Muscle of arm (tissue), 14 donors: ENCODE measurements at places on chromosomes 13 and 19.

- DNase-seq: no peak
Observed at GRCh38 chr13:74070513-74070912, 63.7 kb downstream of the KLF12 start.

- no peak for DNase-seq
Observed at GRCh38 chr13:79034341-79034740, 371.7 kb downstream of the RBM26 start.

- no peak for DNase-seq
Observed at GRCh38 chr13:20436505-20436904, 89.2 kb downstream of the CRYL1 start.

GRCh38 chr19:35389192-35389861, 18.5 kb downstream of the GPR42 start:
- no peak for DNase-seq

DNA sequence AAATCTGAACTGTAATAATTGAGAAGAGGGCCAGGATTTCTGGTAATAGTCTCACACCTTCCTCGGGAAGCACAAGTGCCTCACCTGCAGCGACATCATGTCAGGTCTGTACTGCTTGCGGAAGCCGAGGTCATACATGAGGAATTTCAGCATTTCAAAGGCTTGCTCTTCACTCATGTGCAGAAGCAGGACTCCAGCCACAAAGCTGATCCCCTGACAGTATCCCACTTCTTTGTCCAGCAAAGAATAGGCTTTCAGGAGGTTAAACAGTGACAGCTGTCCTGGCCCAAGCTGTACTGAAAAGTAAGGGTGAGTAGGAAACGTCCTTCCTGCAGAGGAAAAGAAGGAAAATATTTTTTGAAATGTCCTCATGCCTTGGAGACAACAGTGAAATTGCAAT, 182.7 kb downstream of the TBC1D4 start:
- peak; percentile 48 for DNase-seq

DNA sequence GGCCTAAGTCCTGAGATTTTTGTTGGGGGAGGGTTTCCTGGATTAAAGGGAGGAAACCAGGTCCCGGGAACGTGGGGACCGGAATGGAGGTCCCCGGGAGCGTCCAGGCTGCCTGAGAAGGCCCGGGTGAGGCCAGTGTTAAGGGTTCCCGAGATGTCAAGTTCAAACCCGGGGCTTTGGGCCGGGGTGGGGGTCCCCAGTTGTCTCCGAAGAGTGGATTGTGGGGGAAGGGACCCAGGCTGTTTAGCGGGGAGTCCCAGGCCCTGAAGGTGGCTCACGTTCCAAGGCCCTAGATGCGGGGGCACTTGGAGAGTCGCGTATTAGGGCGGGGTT, 262 bp downstream of the COX7A1 start:
- DNase-seq: no peak

DNA sequence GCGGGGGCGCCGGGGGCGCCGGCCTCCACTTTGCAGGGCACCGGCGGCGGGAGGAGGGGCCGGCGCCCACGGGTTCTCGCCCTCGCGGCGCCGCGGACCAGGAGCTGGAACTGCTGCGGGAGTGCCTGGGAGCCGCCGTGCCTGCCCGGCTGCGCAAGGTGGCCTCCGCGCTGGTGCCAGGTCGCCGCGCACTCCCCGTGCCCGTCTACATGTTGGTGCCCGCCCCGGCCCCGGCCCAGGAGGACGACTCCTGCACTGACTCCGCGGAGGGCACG, 11.9 kb downstream of the C19orf25 start:
- no peak for DNase-seq

GRCh38 chr13:50594276-50595051, 249.0 kb downstream of the DLEU7 start:
- DNase-seq: no peak

DNA sequence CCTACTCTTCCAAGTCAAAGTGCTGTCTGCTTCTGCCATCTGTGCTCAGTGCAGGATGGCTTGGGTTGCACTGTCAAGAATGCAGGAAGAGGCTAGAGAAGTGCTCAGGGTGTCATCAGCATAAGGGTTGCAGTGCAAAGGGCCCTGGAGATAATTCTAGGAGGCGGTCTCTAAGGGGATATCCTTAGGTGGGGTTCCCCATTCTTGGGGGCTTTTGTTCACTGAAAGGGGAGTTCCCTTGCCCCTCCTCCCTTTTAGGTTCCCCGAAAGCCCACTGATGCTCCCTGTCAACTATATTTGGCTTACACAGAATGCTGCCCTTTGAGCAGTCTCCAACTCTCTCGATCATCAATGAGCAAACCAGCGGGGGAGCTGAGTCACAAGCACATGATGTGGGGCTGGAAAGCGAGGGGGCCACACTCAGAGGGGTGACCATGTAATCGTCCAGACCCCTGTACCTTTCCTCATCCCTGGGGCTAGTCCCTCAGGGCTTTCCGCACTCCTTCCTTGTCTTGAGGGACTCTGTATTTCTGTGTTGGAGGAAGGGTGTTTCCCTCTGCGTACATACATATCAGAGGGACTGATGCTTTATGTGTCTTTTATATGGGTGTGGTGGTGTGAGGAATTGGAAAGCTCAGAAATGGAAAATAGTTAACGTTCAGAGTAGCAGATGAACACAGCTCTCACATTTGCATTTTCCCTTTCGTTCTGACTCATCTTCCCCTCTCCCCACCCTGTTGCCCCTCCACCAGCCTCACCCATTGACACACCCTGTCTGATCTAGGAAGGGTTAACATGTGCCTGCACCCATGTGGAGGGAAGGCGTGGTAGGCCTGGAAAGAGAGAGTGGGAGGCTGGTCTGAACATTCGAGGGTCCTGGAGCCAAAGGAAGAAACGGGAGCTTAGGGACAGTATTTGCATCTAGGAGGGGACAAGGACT, 6.7 kb downstream of the ZBTB32 start:
- no peak for DNase-seq

GRCh38 chr19:18776736-18777135, 14.4 kb downstream of the COMP start:
- DNase-seq: no peak

- no peak for DNase-seq
Observed at GRCh38 chr19:55082020-55082851, 6.6 kb downstream of the EPS8L1 start.

- no peak for DNase-seq
Observed at GRCh38 chr19:32890326-32890725, 20.8 kb upstream of the SLC7A9 start.

DNA sequence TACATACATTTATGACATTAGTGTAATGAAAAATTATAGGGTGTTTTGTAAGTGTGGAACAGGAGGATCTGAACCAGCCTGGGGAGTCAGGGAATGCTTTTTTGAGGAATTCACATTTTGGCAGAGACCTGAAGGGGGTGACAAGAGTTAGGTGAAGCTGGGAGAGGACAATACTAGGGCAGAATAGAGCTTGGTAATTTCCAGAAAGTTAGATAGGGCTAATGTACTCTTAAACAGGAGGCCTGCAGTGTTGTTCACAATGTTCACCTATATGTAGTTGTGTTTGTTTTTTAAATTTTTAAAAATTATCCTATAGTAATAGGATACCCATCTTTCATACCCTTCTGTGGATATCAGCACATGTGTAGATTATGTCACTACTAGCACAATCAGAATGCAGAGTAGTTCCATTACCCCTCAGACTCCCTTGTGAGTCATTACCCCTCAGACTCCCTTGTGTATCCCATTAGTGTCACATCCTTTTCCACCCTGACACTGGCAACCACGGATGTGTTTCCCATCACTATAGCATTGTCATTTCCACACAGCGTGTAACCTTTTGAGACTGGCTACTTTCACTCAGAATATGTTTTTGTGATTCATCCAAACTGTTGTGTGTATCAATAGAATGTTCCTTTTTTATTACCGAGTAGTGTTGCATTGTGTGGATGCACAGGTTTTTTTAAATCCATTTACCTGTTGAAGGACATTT, 43.1 kb downstream of the PCCA start:
- no peak for DNase-seq

- DNase-seq: peak; percentile 72
Observed at GRCh38 chr13:24450530-24450929, 62.0 kb downstream of the PARP4 start.

DNA sequence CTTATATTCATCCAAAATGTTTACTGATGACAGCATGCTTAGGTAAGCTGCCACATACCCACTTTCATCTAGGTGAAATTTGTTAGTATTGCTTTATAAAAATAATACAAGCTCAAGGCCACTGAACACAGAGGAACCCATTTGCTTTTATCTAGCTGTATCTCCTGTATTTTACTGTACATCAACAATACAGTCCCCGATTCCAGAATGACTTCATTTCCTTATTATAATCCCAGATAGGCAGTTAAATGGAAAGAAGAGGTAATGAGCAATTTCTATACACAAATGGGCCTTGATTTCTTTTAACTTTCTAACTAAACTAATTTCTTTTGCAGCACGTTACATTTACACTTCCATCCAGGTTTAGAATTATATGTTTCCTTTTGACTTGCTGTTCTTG, 86.2 kb downstream of the SHISA2 start:
- DNase-seq: no peak

GRCh38 chr19:46372901-46373490, 26.1 kb downstream of the PPP5C start:
- no peak for DNase-seq

- no peak for DNase-seq
Observed at GRCh38 chr13:51364404-51365008, 25.0 kb downstream of the SERPINE3 start.

DNA sequence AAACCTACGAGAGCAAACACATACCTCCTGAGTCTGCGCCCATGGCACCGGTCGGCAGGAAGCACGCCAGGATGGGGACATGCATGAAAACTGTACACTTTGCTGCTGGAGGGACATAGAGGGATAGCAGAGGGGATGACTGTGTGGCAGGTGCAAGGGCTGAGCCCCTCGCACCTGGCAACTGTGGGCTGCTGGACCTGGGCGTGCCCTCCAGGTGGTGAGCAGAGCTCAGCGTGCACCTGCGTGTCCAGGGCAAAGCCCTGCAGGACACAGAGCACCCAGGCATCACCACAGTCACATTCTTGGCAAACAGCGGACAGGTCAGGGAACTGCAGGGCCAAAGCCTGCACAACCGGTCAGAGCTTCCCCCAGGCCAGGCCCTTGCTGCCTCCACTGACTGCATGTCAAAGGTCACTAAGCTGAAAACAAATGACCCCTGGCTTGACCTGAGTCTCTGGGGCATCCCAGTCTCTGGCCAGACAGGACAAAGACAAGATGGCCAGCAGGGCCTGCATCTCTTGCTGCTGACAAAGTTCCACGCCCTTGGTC, 9.0 kb upstream of the ISYNA1 start:
- no peak for DNase-seq

DNA sequence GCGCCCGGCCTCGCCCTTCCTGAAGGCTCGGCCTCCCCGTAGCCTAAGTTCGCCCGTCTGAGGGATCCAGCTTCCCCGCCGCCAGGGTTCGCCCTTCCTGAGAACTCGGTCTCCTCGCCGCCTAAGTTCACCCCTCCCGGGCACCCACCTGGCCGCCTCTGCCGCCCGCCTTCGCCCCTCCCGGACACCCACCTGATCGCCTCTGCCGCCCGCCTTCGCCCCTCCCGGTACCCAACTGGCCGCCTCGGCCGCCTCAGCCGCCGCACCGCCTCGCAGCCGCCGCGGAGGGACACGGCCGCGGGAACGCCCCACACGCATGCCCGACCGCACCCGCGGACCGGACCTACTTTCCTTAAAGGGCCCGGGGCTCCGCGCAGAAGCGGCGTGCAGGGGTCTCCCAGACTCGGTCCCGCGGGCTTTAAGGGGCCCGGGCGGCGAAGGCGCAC, at the start of gene MOB3A:
Gene MOB3A (minus strand): TSS at position 293 of the 446 bp plus-strand sequence. CDS start 17,766 bp downstream, outside the sequence.
- DNase-seq: peak; percentile 89

DNA sequence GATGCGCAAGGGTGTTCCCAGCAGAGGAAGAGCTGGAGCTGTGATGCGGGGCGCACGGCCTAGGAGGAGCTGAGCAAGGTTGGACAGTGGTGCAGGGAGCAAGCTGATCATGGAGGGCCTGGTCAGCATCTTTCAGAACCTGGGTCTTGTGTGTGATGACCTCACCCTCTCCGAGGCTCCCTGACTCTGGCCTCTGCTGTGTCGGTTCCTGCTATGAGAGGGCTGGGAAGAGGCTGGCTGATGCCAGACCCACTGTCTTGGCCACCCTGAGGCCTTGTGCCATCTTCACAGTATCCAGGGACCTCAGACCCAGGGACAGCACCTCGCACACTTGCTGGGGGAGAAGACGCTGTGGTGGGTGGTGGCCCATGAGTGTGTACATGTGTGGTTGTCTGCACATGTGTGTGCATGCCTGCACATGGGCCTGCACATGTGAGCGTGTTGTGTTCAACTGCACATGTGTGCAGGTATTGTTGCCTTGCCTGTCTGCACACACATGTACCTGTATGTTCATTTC, 16.5 kb upstream of the C13orf46 start:
- no peak for DNase-seq

DNA sequence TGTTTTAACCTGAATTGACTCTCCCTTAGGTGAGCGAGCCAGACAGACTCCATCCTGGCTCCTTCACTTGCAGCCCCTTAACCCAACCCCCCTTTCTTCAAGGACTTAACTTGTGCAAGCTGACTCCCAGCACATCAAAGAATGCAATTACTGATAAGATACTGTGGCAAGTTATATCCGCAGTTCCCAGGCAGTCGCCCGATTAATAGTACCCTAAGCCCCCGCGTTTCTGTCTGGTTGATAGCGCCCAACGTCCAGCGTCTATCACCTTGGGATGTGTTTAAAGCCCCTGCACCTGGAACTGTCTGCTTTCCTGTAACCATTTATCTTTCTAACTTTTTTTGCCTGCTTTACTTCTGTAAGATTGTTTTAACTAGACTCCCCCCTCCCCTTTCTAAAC, 6.2 kb downstream of the HSD17B14 start:
- no peak for DNase-seq

DNA sequence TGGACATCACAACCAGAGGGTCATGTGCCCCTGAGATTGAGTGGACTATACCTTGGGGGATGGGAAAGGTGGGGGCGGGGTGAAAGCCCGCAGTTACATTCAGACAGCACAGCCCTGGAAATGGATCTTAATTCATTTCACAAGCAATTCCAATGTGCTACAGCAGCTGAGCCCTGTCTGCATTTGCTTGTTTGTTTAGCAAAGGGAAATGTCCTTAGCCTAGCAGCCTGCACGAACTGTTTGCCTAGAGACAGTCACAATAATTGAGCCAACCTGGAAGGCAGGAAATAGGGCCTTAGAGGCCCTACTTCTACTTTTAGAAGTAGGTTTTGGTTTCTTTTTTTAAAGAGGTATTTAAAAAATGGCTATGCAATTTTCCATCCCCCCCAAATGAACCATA, 177.3 kb upstream of the KL start:
- peak; percentile 58 for DNase-seq
